ENCODE measurements at places on chromosomes 7 and 10.

- no peak for DNase-seq
Observed at GRCh38 chr10:86331861-86332260, 34.7 kb downstream of the GRID1 start.

DNA sequence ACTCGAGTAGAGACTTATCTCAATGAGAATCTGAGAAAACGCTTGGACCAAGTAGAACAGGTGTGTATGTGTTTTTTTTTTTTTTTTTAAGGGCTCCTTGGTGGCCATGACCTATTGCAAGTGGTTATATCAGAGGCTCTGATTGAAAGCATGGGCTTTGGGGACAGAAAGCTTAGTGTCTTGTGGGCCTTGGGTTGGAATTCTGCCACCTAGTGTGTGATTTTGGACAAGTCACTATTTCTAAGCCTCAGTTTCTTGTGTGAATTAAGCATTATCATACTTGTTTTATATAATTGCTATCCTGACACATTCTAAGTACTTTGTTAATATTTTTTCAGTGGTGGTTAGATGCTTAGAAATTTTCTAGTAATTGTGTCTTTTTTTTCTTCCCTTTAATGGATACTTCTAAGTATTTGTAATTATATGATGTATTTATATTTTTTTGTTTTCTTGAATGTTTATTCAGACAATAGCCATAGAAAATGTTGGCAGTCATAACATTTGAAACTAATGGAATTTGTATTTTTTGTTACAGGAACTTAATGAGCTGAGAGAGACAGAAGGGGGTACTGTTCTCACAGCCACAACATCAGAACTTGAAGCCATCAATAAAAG lies 33.1 kb downstream of the SMC3 start:
- DNase-seq, result peak; percentile 28

GRCh38 chr10:60237977-60238758 lies 151.5 kb downstream of the ANK3 start:
- DNase-seq, result peak; percentile 17

- DNase-seq, result no peak
Observed at GRCh38 chr7:84249656-84250055, 55.1 kb upstream of the SEMA3A start.

DNA sequence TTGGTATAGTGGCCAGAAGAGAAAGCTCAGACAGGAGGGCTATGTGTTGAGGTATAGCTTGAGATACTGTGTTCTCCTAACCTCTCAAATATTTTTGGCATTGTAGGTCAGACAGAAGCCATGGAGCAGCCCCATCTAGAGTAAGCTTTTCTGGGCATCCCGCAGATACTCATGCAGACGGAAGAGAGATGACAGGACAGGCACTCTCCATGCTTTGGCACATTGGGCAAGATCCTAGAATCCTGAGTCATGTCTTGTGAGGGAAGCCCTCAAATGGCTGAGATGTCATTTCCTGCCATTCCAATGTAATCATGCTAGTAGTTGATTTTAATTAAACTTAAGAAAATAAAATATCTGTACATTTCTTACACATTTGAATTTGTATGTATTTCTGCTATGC lies 16.8 kb upstream of the KIF20B start:
- peak; percentile 11 for DNase-seq
